ENCODE measurements at places on chromosomes 6 and 20. TPM values are rescaled to one million over a fixed set of nuclear protein-coding genes. Genes with fewer than 3 reads are reported as not detected.

Gene BPIFB1
- not detected for total RNA-seq

GRCh38 chr6:16684195-16684689 lies 77.0 kb downstream of the ATXN1 start:
- no peak overlapping the region for H3K27ac ChIP-seq
- H3K36me3 ChIP-seq = peaks cover 25% of the 10 kb centered on the region
- H3K4me1 ChIP-seq = peaks cover 34% of the 10 kb centered on the region
- no peak overlapping the region for H3K4me3 ChIP-seq
- no peak for DNase-seq

DNA sequence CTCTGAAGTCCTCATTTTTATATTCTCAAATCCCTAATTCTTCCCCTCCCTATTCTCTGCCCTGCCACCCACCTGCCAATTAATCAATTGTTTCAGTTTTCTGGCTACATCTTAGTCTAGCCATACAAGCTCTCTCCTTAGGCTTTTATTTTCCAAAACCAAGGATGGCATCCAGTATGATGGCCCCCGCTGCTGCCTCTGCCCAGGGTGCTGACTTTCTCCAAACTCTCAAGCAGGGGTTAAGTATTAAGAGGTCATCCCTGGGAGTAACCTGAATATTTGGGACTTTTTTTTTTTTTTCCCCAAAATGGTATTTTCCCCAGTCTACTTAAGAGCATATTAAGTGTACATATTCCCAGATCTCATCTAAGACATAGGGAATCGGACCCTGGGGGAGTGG lies 183.8 kb downstream of the DHX35 start:
- no peaks in the 10 kb centered on the region for H3K36me3 ChIP-seq
- no peaks in the 10 kb centered on the region for H3K4me1 ChIP-seq
- no peak overlapping the region for H3K27ac ChIP-seq
- H3K27me3 ChIP-seq = peaks cover 5% of the 10 kb centered on the region
- no peak for DNase-seq
- no peak overlapping the region for H3K4me3 ChIP-seq

DNA sequence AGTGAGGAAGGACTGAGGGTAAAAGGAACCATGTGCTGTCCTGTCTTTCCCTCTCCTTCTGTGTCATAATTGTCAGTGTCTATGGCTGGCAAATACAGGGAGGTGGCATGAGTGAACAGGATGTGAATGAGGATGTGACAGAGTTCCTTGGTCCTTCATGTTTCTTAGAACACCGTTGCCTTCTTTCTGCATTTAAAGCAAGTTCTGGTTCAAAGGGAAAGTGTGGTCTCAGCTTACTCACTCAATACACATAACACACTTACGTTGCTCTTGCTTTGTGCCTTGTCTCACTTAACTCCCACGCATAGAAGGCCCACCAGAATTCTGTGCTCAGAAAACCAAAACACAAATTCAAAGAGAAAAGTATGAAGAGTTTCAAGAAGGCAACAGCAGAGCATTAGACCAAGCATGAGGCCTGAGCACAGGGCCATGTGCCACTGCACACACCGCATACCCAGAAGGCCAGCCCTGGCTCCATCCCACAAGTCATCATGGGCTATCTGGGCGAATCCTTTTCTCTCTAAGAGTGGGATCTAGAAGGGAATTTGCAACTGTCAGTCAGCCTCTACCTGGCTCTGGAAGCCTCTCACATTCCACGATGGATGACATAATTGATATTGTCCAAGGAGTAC lies 38.9 kb upstream of the SAYSD1 start:
- H3K27me3 ChIP-seq = peaks cover 18% of the 10 kb centered on the region
- H3K4me1 ChIP-seq = peaks cover 17% of the 10 kb centered on the region
- DNase-seq = no peak
- H3K27ac ChIP-seq = peak overlapping the region; percentile 22
- no peaks in the 10 kb centered on the region for H3K36me3 ChIP-seq
- H3K4me3 ChIP-seq = peak overlapping the region; percentile 1

GRCh38 chr20:19918965-19919329 lies 98.2 kb upstream of the NAA20 start:
- no peaks in the 10 kb centered on the region for H3K4me1 ChIP-seq
- no peak for DNase-seq
- no peak overlapping the region for H3K4me3 ChIP-seq
- H3K27me3 ChIP-seq = peaks cover 8% of the 10 kb centered on the region
- H3K36me3 ChIP-seq = no peaks in the 10 kb centered on the region

Gene CTAGE9
- total RNA-seq = not detected

Gene FAM83B
- not detected for total RNA-seq

Gene C4B
- total RNA-seq = 4.1 TPM

Gene IL17F
- not detected for total RNA-seq

DNA sequence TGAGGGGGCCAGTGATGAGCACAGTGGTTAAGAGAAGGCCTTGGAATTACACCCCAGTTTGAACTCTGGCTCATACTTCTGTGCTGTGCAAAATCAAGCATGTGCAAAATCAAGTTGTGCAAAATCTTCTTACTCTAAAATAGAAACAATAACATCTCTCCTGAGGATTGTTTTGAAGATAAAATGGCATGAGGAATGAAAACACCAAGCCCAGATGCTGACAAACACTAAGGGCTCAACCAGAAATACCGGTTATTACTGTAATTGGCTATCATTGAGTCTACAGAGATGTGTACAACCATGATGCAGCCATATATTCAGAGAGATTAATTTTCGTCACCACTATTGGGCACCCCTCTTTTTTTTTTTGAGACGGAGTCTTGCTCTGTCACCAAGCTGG lies 5.9 kb upstream of the BCAS1 start:
- H3K27me3 ChIP-seq = no peaks in the 10 kb centered on the region
- H3K4me3 ChIP-seq = no peak overlapping the region
- DNase-seq = no peak

Gene OPRM1
- not detected for total RNA-seq

Gene EBF4
- 2.4 TPM for total RNA-seq

GRCh38 chr20:35515949-35516645 lies 13.4 kb downstream of the C20orf173 start:
- peaks cover 2% of the 10 kb centered on the region for H3K36me3 ChIP-seq
- no peak for DNase-seq
- no peaks in the 10 kb centered on the region for H3K27me3 ChIP-seq
- H3K27ac ChIP-seq = no peak overlapping the region
- H3K4me3 ChIP-seq = no peak overlapping the region
- no peaks in the 10 kb centered on the region for H3K4me1 ChIP-seq

Gene PHACTR3
- not detected for total RNA-seq

DNA sequence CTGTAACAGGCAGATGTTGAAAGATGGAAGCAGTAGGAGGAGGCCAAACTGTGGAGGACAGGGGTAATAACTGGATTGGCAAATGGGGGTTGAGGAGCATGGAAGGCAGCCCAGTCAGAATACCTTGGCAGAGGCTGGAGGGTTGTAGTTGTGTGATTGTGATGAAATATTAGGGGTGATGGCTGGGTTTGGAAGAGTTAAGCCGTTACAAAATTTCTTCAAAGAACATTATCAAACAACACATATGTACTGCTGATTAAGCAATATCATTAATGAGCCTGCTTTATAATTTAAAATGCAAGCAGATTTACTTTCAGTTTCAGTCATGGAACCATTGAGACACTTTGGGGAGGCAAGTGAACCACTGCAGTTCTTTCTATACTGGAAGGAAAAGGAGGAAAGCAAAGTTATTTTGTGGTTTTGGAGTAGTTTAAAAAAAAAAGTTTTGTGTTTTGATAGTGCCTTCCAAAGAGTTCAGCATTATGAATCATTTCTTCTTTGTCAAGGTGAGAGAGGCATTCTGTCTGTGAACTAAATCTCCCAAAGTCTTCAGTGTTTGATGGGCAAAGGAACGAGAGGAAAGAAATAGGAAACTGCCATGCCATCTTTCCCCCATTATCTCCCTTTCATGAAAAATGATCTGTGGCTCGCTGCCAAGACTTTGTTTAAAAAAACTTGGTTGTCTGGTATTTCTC lies 20.7 kb downstream of the FOXO3 start:
- H3K4me1 ChIP-seq = peaks cover 24% of the 10 kb centered on the region
- no peaks in the 10 kb centered on the region for H3K27me3 ChIP-seq
- peak overlapping the region; percentile 40 for H3K4me3 ChIP-seq
- H3K27ac ChIP-seq = no peak overlapping the region
- H3K36me3 ChIP-seq = peaks cover 9% of the 10 kb centered on the region

DNA sequence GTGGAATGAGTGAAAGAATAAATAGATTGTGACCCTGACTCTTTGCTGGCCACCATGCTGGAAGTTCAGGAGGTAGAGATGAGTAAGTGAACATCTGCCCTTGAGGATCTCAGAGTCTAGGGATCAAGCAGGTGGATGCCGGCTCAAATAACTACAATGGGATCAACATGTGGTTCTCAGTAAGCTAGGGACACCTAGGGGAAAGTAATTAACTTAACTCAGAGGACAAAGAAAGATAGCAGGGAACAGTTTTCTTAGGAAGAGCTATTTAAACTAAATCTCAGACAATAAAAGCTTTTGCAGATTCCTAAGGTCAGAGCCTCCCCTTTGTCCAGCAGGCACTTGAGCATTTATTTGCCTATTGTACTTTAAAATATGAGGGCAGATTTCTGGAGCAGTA lies 29.1 kb downstream of the SLC13A3 start:
- H3K27me3 ChIP-seq = peaks cover 66% of the 10 kb centered on the region
- no peak for DNase-seq
- H3K4me3 ChIP-seq = no peak overlapping the region
- no peak overlapping the region for H3K27ac ChIP-seq
- H3K4me1 ChIP-seq = no peaks in the 10 kb centered on the region

Gene MMP24
- total RNA-seq = 0.08 TPM

Gene TFAP2C
- total RNA-seq = not detected

DNA sequence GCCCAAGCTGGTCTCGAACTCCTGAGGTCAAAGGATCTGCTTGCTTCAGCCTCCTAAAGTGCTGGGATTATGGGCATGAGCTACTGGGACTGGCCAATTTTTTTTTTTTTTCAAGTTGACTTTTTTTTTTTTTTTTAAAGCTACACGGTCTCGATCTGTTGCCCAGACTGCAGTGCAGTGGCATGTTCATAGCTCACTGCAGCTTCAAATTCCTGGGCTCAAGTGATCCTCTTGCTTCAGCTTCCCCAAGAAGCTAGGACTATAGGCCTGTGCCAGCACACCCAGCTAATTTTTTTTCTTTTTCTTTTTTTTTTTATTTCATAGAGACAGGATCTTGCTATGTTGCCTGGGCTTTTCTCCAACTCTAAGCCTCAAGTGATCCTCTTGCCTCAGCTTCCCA lies 59.5 kb downstream of the NCOA3 start:
- no peaks in the 10 kb centered on the region for H3K27me3 ChIP-seq
- H3K4me3 ChIP-seq = no peak overlapping the region
- no peak overlapping the region for H3K27ac ChIP-seq
- H3K36me3 ChIP-seq = peaks cover 10% of the 10 kb centered on the region

DNA sequence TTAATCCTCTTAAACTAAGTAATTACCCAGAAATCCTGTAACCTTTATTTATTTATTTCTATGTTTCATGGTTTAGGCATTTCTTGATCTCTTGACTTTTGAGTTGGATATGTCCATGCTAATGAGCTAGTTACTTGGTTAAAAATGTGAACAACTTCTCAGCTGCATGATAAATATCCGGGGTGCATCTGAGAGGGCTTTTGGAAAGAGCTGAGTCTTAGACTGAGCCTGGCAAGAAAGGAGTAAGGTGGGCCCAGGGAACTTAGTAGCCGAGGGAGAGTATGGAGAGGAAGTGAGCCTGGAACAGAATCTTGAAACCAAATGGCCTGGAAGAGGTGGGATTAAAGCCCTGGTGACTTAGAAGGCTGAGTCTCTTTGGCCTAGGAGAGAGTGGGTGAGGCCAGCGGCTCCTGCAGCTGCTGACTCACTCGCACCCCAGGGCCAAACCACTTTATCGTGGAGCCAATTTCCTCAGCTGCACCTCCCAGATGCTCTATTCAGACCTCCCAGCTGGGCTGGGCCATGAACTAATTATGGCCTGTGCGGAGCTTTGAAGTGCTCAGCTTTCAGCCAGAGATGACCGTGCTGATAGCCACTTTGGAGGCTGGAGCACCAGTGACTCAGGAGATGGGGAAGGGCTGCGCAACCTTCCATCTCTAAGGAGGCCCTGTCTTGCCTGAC lies 19.1 kb downstream of the TGM3 start:
- no peak overlapping the region for H3K4me3 ChIP-seq
- no peak overlapping the region for H3K27ac ChIP-seq
- DNase-seq = no peak
- no peaks in the 10 kb centered on the region for H3K36me3 ChIP-seq
- peaks cover 5% of the 10 kb centered on the region for H3K27me3 ChIP-seq

Gene OTOR
- total RNA-seq = not detected

DNA sequence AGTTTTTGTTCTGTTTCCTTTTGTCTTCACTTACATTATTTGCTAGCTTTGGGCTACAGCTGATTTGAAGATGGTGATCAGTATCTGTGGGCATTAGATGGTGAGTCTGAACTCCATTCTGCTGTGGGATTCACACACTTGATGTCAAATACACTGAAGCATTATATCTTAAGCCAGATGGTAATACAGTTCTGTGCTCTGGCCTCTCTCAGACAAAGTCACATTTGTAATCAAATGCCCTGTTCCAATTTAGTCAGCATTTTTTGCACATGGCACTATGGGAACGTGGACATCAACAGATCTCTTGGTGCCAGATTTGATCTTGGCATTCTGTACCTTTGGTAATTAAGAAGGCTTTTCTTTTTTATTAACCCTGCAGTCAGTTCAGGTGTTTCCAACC lies 56.0 kb downstream of the SASH1 start:
- H3K27ac ChIP-seq = no peak overlapping the region
- no peaks in the 10 kb centered on the region for H3K27me3 ChIP-seq
